ENCODE measurements at places on chromosomes 5 and 9.

DNA sequence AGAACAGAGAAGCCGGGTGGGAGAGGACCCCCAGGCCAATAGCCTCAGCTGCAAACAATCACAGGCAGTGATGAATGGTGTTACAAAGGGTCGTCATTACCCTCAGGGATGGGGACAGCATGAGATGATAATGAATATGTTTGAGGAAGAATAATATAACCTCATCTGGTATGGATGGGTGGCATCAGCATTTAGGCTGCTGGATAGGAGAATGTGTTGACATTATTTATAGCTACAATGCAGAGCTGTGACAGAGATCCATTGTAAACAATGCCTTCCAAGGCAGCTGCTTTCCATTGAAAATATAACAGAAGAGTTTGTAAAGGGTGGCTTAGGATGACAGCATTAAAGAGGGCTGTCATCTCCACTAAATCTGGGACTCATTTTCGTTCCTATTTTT lies 365.5 kb downstream of the KCNN2 start:
- DNase-seq, result no peak

DNA sequence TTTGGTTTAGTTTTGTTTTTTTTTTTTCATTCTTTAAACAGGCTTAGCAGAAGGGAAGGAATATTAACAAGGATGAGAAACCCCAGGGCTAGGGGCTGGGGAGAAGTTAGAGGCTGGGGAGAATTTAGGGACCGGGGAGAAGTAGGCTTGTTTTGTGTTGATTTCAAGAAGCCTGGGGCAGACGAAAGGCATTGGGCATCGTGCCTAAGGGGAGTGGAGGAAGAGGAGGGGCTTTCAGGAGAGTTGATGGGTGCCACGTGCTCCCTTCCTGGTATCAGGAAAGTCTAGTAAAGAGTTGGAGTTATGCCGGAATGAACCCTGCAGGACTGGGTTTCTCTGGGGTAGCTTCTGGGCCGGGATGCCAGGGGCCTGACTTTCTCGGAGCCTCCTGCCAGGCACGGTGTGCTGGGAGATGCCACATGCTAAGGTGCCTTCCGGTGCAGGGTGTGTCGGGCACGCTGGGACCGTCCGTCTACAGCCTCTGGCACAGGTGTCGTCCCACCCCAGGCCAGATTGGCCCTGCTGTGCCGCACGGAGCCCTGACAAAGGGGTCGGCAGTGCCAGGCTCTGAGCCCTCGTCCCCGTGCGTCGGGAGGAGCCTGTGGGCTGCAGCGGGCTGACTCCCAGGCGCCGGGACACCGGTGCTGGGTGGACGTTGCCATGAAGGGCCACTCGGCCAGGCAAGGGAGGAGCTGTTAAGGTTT lies 159.9 kb downstream of the OLFM1 start:
- DNase-seq, result no peak

DNA sequence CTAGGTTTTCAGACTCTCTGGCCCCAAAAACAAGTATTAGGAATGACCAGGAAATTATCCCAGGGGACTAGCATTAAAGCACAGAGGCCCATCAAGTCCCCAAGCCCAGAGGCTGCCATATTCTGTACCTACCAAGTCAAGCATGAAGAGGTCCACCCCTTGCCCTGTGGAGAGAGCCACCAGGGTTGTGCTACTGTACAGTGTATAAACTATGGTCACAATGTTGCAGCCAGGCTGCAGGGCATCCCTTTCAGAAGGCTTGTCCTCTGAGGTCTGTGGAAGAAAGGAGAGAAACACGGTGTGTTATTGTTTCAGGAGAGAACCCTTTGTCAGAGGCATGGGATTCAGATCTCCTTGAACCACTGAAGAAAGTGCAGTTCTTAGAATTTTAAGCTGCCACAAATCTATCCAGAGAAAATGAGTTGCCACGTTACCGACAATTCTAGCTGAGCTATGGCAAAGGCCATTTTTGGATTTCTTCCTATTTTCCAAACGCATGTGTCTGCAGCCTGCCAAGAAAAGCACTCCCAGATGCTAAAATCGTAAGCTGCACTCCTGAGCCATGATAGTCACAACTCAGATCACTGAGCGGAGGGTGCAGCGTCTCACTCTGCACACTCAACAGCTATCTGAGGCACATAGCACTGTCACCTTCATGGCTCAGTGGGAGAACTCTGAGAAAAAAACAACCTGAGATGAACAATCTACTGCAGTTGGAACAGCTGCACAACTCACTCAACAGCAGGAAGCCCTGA lies 45.5 kb upstream of the SPATA31E1 start:
- no peak for DNase-seq

- no peak for DNase-seq
These were observed 102.8 kb downstream of the PLK2 start for GRCh38 chr5:58357121-58357520.

- no peak for DNase-seq
These were observed 14.2 kb downstream of the MAML1 start for GRCh38 chr5:179746872-179747271.

GRCh38 chr5:140671472-140672125 lies 1.8 kb downstream of the DND1 start:
- DNase-seq, result no peak

GRCh38 chr9:135103931-135104639 lies 16.6 kb downstream of the OLFM1 start:
- no peak for DNase-seq

GRCh38 chr5:110536120-110537115 lies 190.1 kb downstream of the TMEM232 start:
- DNase-seq, result no peak

DNA sequence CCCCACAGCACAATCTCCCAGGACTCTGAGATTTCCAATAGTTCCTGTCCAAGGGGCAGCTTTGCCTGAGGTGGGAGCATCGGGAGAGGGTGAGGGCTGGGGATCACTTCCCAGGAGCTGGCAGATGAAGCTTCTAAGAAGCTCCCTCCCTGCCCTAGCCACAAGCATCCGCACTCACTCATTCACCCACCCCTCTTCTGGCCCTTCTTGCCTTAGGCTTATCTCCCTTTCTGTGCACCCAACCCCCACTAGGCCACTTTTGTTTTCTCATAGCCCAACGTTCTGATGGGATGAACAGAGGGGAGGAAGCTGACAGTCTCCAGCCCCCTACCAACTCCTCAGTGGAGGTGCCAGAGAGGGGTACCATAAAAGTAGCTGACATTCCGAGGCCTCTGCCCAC lies 3.7 kb upstream of the PCDH1 start:
- DNase-seq, result no peak

DNA sequence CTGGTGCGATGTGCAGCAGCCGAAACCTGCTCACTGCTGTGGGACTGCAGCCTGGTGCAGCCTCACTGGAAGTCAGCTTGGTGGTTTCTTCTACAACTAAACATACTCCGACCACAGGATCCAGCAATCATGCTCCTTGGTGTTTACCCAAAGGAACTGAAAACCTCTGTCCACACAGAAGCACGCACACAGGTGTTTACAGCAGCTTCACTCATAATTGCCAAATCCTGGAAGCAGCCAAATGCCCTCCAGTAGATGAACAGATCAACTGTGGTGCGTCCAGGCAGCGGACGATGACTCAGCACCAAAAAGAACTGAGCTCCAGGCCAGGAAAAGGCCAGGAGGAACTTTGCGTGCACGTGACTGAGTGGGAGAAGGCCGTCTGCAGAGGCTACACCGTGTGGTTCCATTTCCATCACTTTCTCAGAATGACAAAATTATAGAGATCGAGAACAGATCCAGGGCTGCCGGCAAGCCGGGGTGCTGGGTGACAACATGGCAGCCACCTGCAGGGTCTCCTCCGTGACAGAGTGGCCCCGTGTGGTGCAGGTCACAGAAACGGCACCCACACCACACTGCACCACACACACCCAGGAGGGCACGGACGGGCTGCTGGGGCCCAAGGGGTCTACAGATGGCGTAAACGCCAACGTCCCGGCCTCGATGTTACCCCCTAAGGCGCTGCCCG lies 23.1 kb upstream of the NSMF start:
- DNase-seq, result no peak

- no peak for DNase-seq
These were observed 5.3 kb downstream of the BARX1 start for GRCh38 chr9:93949694-93950449.

DNA sequence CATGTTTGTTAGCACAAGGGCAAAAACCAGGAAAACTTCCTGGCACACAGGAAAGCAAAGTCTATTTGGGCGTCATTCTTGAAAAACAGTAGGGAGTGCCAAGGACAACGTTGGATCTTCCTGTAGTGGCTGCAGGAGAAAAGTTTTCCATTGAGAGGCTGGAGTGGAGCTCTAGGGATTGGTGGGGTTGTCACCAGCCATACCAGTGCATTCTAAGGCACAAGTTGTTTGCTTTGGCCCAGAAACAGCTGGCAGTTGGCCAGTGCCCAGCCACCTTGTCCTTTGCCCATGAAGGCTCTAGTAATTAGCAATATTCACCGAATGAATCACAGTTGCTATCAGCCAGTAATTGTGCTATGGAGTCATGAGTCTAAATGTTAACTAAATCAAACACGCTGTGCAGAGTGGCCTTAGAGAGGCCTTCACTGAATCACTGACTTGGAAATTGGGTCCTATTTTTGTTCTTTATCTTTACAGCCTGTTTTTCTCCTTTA lies 26.4 kb downstream of the TNFSF15 start:
- no peak for DNase-seq

- no peak for DNase-seq
These were observed 86.0 kb downstream of the UHRF2 start for GRCh38 chr9:6498982-6499381.

DNA sequence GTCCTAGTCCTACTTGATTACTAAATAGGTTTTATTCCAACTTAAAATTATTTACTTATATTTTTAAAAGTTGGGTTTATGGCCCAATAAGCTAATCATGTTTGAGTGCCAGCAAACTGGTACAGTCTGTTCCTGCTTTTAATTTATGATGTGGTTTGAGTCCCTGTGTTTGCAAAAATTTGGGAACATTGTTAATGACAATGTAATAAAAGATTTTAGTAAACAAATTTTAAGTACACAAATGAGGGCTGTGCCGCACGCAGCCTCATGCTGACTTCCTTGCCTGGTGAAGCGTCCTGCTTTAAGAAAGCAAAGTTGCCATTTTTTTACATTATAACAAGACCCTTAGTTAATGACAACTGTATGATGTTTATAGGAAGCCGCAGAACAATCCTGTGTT lies 96.8 kb upstream of the MAP1B start:
- no peak for DNase-seq

DNA sequence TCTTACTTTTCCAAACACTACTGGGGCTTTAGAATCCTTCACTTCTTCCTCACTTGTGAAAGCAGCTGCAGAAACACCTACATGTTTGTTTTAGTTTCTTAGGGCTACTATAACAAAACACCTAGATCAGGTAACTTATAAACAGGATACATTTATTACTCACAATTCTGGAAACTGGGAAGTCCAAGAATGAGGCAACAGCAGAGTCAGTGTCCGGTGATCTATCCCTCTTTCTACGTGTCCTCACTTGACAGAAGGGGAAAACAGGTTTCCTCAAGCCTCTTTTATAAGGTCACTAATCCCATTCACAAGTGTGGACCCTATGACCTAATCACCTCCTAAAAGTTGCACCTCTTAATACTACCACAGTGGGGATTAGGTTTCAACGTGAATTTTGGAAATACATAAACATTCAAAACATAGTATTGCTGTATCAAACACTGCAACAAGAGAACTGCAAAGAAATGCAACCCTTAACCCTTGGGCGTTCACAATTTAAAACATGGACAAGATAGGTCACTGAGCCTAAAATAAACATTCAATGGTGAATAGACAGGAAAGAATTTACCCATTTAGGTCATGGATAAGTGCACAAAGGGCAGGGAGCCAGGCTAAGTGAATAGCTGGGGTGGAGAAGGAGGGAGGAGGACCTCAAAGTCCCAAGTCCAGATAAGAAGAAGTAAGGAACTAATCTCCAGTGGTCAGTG lies 104.3 kb downstream of the PIK3R1 start:
- no peak for DNase-seq

- DNase-seq, result no peak
These were observed 450.9 kb upstream of the ZNF608 start for GRCh38 chr5:125197321-125197720.

GRCh38 chr5:66164044-66164790 lies 20.1 kb downstream of the SREK1 start:
- no peak for DNase-seq

GRCh38 chr9:72300873-72301272 lies 64.1 kb downstream of the ZFAND5 start:
- no peak for DNase-seq

DNA sequence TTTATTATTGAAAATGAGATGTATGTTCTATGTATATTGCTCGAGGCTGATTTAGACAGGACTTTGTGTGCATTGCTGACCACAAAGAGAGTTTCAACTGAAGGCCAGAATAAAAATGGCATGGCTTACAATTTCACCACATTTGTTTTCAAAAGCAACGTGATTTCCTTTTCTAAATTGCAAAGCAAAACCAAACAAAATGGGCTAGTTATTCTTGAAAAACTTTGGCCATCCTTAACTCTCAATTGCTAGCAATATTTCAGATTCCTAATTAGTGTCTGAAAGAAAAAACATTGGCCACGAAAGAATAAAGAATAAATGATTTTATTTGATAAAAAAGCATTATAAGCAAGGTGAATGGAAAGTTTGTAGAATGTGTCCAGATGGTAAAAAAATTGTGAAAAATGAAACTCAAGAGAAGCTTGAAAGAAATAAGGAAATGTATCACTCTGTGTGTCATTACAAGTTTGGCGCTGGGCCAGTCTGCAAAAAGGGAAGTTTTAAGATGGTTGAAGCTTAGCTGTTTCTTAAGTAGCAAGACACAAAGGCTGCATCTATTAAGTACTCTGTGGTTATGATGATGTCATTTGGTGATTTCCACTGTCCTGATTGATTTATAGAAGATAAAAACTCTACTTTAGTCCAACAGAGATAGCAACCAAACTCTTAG lies 89.2 kb upstream of the PRLR start:
- DNase-seq, result no peak

DNA sequence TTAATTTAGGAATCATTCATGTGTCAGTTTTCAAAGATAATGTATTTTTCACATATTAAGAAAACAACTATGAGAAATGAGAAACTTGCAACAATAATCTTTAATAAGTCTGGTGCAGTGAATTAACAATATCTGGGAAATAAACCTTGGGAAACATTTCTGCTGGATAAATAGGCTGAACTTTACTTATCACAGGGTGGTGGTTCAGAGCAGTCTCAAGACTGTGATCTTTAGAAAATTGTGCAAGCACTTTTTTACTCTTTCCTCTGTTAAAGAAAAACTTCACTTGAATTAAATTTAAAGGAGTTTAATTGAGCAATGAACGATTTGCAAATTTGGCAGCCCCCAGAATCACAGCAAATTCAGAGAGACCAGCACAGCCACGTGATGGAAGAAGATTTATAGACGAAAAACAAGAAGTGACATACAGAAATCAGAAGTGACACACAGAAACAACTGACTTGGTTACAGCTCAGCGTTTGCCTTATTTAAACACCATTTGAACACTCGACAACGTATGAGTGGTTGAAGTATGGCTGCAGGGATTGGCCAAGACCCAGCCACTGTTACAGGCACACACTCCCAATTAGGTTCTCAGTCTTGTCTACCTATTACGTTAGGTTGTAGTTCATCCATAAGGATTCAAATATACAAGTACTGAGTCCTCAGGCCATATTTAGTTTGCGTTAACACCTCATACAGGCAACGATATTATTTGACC lies 631.9 kb downstream of the SLCO4C1 start:
- DNase-seq, result no peak

Measured in stimulated activated CD8-positive, alpha-beta memory T cell treated with anti-CD3 and anti-CD28 coated beads, Interleukin-4, amount 100 ng/mL, for 1 hour (primary cell).